ENCODE measurements at places on chromosomes 6 and 20.

- DNase-seq = no peak
Observed at GRCh38 chr6:14612016-14612980, 494.7 kb downstream of the CD83 start.

GRCh38 chr6:27092316-27092692 is 155.2 kb upstream of the PRSS16 start:
- DNase-seq = no peak

DNA sequence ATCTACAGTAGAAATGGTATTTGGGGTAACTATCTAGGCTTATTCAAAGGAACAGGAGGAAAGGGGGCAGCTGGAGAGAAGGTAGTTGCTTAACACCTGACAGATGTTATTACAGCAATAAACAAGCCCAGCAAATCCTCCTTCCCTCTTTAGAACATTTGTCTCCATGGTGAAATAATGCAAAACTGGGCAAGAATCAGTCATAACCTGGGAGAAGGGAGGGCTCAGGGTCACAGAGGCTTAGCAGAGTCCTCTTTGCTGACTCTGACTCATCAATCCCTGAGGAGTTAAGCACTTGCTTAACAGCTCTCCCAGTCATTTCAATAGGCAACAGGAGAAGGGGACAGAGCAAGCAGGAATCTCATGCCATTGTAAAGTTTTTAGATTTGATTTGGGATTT is 230.3 kb downstream of the IBTK start:
- DNase-seq = no peak

- DNase-seq = no peak
Observed at GRCh38 chr6:116389357-116389756, 18.6 kb downstream of the DSE start.

DNA sequence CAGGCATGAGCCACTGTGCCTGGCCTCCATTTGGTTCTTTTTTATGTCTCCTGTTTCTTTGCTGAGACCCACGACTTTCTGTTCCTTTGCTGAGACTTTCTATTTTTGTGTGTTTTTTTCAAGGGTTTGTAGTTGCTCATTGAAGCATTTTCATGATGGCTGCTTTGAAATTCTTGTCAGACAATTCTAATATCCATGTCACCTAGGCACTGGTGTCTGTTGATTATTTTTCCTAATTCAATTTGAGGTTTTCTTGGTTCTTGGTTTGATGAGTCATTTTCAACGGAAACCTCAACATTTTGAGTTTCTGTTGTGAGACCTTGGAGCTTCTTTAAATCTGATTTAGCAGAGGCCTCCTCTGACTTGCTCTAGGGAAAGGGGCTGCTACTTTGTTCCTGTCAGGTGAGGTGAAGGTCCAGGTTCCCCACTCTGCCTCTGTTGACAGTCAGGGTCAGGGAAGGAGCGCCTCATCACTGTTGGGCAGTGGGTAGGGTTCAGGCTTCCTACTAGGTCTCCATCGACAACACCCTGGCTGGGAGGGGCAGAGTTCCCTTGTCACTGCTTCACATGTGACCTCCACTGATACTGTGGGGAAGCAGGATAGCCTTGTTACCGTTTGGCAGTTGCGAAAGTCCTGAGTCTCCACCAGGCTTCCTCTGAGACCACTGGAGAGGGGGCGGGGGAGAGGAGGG is 67.2 kb upstream of the RNF24 start:
- peak; percentile 17 for DNase-seq

DNA sequence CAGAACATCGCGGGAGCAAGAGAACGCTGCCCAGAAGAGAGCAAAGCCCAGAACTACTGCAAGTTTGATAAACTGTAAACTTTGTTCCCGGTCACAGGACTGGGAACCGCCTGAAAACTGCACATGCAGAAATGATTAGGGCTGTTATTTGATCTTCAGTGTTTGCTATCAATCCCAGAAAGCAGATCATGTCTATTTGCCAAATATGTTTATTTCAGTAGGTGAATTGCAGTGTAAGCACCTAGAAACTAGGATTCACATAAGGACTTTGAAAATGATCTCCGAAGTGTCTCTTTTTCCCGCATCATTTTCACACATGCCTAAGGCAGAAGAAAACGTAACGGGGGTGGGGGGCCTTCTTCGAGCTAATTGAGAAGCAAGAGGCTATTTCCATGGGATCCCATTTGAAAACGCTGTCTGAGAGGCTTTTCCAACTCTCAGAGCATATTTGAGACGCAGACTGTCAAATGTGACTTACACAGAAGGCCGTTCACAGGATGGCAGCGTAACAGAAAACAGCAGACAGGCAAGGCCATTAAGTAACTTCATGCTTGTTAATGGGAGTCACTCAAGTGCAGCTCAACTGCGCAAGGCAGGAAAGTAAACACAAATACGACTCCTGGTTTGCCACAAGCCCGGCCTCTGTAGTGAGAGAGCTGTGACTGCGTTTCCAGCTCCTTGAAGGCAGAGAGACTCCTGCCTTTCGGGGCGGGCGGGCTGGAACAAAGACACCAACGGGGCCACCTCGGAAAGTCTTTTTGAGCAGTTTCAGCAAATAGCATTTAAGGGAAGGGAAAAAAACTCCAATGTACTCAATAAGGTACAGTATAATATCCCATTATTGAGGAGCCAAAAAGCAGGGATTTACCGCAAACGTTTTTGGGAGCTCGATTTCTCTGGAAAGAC is 144.7 kb upstream of the ZNF217 start:
- no peak for DNase-seq

DNA sequence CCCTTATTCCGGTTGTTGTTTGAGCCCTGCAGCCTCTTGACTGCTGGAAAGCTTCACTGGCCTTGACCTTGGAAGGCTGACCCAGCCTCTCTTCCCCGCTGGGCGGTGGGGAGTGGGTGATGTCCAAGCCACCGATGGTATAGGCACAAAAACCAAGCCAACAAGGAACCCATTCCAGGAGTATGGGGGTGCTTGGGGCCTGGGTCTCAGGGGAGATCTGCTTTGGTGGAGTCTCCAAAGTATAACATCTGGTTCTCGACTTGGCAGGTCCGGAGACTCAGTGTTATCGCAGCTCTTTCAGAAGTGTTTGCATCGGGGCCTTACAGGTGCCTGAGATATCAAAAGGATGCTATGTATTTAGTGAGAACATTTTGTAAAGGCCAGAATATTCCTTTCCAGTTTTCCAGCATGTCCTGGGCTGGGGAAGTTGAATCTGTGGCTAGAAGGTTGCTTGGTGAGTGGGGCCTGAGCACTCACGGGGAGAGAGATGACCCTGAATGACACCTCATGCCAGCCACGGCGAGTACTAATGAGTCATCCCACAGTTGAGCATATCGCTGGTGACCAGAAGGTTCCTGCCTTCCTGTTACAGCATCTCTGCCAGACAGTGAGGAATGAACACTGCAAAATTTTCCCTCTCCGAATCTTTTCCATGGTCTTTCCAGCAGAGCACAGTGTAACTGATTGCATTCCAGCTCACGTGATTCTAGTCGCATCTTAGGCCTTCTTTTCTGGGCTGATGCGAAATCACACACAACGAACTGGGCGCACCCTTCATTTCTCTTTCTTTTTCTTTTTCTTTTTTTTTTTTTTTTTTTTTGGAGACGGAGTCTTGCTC is 133.9 kb downstream of the ZDHHC14 start:
- DNase-seq = no peak

DNA sequence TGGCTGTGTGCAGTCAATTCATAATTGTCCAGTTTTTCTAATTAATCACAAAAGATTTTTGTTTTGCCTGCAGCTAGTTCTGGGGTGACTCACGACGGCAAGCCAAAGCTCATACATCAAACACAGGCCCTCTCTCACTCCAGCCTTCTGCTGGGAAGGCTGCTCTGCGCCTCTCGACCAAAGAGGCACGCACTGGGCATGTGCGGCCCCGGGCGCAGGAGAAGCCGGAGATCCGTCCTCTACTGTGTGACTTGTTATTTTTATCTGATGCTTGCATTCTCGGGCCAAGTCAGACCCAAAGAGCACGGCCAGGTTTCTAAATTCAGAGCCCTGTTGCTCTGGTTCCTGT is 98.5 kb downstream of the TFAP2A start:
- no peak for DNase-seq

GRCh38 chr20:59177266-59178250 is 13.9 kb downstream of the ZNF831 start:
- no peak for DNase-seq

DNA sequence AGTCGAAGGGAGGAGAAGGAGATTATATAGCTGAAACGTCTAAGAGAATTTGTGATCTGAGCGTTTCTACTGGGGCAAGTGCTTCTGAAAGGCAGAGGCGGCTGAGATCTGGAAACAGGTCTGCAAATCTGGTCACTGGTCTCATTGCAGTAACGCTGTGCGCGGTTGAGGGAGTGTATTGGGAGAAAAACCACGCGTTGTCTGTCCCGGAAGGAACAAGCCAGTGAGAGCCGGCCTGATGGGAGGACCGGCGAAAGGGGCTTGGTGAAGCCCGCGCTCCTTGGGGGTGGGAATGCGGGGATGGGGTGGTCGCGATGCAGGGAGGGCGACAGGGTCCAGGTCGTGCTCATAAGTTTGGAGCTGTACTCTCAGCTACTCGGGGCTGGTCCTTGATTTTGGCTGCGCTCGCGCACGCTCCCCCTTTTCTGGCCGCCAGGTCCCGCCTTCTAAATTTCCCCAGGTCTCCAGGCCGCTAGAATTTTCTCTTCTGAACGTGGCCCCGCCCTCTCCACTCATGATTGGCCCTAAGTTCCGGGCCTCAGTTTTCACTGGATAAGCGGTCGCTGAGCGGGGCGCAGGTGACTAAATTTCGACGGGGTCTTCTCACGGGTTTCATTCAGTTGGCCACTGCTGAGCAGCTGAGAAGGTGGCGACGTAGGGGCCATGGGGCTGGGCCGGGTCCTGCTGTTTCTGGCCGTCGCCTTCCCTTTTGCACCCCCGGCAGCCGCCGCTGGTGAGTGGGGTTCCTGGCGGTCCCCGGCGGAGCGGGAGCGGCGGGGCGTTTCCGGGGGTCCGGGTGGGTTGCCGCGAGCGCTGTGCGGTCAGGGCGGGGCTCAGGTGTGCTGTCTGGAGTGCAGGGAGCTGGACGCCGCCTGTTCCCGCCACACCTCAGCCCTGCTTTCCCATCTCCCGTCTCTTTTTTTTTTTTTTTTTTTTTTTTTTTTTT is at the start of gene MICB:
Gene MICB, plus strand, starts transcription at position 615 of the 946 bp plus-strand sequence. Its CDS starts 49 bp downstream, at position 664.
- DNase-seq = peak; percentile 87

GRCh38 chr20:11502061-11502460 is 415.6 kb upstream of the BTBD3 start:
- DNase-seq = no peak

GRCh38 chr6:149608381-149608982 is 40.0 kb downstream of the KATNA1 start:
- no peak for DNase-seq

DNA sequence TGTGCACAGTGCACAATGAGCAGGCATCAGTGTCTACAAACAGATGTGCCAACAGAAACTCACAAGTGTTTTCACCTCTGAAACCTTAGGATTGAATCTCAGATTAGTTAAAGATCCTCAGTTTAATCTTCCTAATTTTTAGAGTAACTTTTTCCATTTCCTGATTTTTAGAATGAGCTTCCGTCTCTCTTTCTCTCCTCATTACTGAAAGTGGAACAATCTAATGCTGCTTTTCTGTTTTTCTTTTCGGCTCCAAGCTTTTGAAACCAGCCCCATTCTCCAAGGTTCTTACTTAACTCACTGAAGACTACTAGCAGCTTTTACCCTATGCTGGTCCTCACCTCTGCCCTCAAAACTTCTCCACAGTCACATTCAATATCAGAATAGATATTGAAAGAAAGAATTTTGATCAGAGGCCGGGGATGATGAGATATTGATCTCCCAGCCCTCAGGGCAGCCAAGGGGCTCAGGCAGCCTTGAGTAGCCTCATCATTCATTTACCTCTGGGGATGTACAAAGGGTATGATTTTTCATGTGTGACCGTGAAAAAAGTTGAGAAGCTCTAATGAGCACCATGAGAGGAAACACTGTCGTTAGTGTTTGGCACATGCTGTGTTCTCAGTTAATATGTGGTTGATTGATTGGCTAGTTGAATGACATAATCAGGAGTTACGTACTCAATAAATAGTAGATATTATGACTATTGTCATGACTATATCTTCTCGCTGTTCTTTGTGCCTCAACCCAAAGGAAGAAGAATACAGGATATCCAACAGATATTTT is 11.9 kb upstream of the STK38 start:
- DNase-seq = no peak

GRCh38 chr6:142913511-142914047 is 31.4 kb downstream of the HIVEP2 start:
- peak; percentile 44 for DNase-seq

- no peak for DNase-seq
Observed at GRCh38 chr20:3818155-3819151, 1.9 kb upstream of the AP5S1 start.

DNA sequence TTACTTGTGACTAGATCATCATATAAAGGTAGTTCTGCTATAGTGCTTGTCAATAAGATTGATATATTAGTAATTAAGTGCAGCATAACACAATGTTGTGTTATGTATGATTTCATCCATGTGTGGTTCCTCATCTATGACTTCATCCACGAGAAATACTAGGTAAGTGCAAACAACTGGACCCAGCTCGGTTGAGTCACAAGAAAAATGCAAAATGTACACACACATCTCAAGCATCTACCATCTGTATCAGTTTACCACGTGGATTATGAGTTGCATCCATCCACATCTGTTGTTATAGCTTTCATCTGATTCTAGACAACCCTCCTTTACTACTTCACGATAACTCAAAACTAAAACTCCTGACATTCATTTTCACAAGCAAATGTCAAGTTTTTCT is 517.0 kb upstream of the CITED2 start:
- no peak for DNase-seq

GRCh38 chr6:17687136-17687535 is 19.6 kb downstream of the NUP153 start:
- DNase-seq = no peak

DNA sequence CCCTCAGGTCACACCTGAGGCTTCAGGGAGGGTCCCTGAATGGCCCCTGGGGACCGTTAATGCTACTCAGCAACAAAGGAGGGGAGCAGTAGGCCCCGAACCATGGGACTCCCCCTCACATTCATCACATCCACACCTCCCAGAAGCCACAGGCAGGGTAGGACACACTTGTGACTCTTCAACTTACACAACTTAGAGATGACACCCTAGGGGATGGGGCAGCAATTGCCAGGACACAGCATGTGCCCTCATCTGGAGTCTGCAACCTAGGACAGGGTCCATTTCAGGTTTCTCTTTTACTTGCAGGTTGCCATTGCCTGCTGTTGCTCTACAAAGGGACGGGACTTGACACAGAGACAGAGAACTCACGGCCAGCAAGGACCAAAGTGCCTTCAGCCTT is 770 bp downstream of the ULBP3 start:
- no peak for DNase-seq

DNA sequence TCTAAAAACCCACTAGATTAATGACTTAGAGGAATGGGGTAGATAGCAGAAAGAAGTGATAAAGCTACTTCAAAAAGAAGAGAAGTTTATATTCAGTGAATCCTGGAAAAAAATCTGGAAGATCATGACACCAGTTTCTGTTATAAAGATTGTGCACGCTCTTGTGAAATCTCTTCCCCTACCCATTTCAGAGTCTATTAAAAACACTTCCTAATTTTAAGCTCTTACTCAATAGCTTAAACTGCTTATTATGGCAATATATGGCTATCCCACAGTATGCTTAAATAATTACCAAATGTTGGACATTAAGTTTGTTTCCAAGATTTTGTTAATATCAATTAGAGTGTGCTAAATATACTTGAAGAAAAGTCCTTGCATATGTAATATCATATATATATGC is 585.3 kb upstream of the MAN1A1 start:
- no peak for DNase-seq
